Lower lobe of right lung (tissue), 2 donors: ENCODE measurements at places on chromosomes 6 and 20. TPM values are rescaled to one million over a fixed set of nuclear protein-coding genes. Genes with fewer than 3 reads are reported as not detected.
A peak's percentile ranks its signal among the peaks of the same experiment; 100 is the strongest.

ADGB gene
- 6.2 TPM for total RNA-seq

NHLRC1 gene
- 2.4 TPM for total RNA-seq

CCN6 gene
- total RNA-seq: not detected

GRIK2 gene
- total RNA-seq: 0.62 TPM

NKX2-4 gene
- total RNA-seq: not detected

OR11A1 gene
- total RNA-seq: not detected

GINS1 gene
- 0.92 TPM for total RNA-seq

POU5F1 gene
- 5.0 TPM for total RNA-seq

NNAT gene
- 0.83 TPM for total RNA-seq

MACROD2 gene
- 73.0 TPM for total RNA-seq

RBPJL gene
- not detected for total RNA-seq

CFB gene
- 85.6 TPM for total RNA-seq

ANGPT4 gene
- total RNA-seq: 6.0 TPM

SLC2A4RG gene
- 50.5 TPM for total RNA-seq

CRYBG1 gene
- 27.9 TPM for total RNA-seq

CCNC gene
- total RNA-seq: 41.6 TPM

NFATC2 gene
- total RNA-seq: 6.6 TPM

GRCh38 chr6:21589352-21590345 lies 3.9 kb upstream of the SOX4 start:
- H3K27me3 ChIP-seq: no peaks in the 10 kb centered on the region
- peak overlapping the region; percentile 70 for H3K4me3 ChIP-seq
- peaks cover 18% of the 10 kb centered on the region for H3K4me1 ChIP-seq

- H3K27ac ChIP-seq: no peak overlapping the region
- H3K4me1 ChIP-seq: no peaks in the 10 kb centered on the region
- H3K36me3 ChIP-seq: no peaks in the 10 kb centered on the region
- no peak overlapping the region for H3K4me3 ChIP-seq
- DNase-seq: no peak
These were observed 1040.6 kb upstream of the CITED2 start for GRCh38 chr6:140414966-140415620.

GRCh38 chr6:169263836-169264608 lies 10.4 kb upstream of the THBS2 start:
- H3K4me3 ChIP-seq: no peak overlapping the region
- H3K27ac ChIP-seq: no peak overlapping the region
- no peaks in the 10 kb centered on the region for H3K27me3 ChIP-seq
- no peak for DNase-seq
- H3K36me3 ChIP-seq: no peaks in the 10 kb centered on the region

DNA sequence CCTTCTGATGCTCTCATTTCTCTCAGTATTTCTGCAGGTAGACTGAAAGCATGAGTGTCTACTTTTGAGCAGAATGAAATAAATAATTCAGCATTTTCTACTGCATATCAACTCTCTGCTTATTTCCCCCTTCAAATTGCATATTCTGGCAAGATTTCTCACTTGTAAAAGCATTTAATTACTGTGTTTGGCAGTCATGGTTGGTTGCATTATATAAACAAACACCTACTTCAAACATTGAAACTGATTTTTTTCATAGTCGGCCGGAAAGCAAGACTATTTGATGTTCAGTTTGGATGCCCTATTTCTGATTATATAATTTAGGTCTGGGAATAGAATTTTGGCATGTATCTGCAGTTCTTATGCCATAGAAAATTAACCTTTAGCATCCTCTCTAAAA lies 73.1 kb downstream of the PLEKHG1 start:
- H3K4me1 ChIP-seq: peaks cover 32% of the 10 kb centered on the region
- H3K27ac ChIP-seq: no peak overlapping the region
- no peaks in the 10 kb centered on the region for H3K36me3 ChIP-seq
- DNase-seq: no peak
- no peak overlapping the region for H3K4me3 ChIP-seq

GRCh38 chr6:61606500-61606899 lies 679.5 kb downstream of the KHDRBS2 start:
- H3K27me3 ChIP-seq: no peaks in the 10 kb centered on the region
- DNase-seq: no peak
- no peak overlapping the region for H3K27ac ChIP-seq
- no peak overlapping the region for H3K4me3 ChIP-seq
- no peaks in the 10 kb centered on the region for H3K4me1 ChIP-seq

DNA sequence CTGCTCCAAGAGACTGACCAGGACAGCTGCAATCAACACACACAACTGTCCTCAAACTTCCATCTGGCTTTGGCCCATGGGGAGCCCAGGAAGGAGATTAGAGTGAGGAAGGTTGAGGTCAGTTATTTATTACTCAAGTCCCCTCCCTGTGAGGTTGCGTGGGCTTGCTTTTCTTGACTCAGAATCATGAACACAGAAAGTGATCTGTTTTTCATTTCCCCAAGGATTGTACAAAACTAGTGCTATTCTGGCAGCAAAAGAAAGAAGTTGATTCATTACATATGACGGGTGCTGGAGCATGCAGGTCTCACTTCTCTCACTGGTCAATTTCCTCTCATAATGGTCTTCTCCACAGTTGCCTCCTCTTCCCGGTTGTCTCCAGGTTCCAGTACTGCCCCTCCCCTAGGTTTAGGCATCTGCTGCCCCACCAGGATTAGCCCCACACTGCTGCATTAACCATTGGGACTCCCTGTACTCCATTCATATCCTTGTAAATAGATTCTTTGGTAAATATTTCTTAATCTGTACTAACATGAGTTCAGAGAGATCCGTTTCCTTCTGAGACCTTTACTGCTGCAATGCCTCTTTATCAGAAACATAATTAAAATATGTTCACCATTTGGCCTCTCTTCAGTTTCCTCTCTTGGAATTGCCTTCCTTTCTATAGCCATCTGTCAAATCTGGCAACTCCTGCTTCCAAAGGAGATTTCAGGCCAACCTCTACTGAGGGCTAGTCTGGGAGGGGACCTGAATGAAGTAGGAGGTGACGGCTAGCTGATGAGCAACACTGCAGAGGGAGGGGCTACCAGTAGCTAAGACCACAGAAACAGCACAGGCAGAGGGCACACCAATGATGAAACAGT lies 888.8 kb downstream of the QKI start:
- no peak overlapping the region for H3K27ac ChIP-seq
- no peak for DNase-seq
- H3K27me3 ChIP-seq: no peaks in the 10 kb centered on the region
- H3K4me1 ChIP-seq: no peaks in the 10 kb centered on the region
- no peak overlapping the region for H3K4me3 ChIP-seq

GRCh38 chr6:5162355-5162754 lies 77.2 kb downstream of the PPP1R3G start:
- H3K36me3 ChIP-seq: no peaks in the 10 kb centered on the region
- H3K27ac ChIP-seq: no peak overlapping the region
- no peak for DNase-seq
- no peak overlapping the region for H3K4me3 ChIP-seq
- H3K27me3 ChIP-seq: no peaks in the 10 kb centered on the region
- no peaks in the 10 kb centered on the region for H3K4me1 ChIP-seq

GRCh38 chr6:68427630-68428029 lies 207.5 kb upstream of the ADGRB3 start:
- H3K27ac ChIP-seq: no peak overlapping the region
- no peaks in the 10 kb centered on the region for H3K4me1 ChIP-seq
- no peak overlapping the region for H3K4me3 ChIP-seq

- no peak overlapping the region for H3K4me3 ChIP-seq
- no peak overlapping the region for H3K27ac ChIP-seq
- peaks cover 5% of the 10 kb centered on the region for H3K4me1 ChIP-seq
- DNase-seq: no peak
- no peaks in the 10 kb centered on the region for H3K27me3 ChIP-seq
- H3K36me3 ChIP-seq: no peaks in the 10 kb centered on the region
These were observed 85.7 kb upstream of the TAB2 start for GRCh38 chr6:149231778-149232177.

DNA sequence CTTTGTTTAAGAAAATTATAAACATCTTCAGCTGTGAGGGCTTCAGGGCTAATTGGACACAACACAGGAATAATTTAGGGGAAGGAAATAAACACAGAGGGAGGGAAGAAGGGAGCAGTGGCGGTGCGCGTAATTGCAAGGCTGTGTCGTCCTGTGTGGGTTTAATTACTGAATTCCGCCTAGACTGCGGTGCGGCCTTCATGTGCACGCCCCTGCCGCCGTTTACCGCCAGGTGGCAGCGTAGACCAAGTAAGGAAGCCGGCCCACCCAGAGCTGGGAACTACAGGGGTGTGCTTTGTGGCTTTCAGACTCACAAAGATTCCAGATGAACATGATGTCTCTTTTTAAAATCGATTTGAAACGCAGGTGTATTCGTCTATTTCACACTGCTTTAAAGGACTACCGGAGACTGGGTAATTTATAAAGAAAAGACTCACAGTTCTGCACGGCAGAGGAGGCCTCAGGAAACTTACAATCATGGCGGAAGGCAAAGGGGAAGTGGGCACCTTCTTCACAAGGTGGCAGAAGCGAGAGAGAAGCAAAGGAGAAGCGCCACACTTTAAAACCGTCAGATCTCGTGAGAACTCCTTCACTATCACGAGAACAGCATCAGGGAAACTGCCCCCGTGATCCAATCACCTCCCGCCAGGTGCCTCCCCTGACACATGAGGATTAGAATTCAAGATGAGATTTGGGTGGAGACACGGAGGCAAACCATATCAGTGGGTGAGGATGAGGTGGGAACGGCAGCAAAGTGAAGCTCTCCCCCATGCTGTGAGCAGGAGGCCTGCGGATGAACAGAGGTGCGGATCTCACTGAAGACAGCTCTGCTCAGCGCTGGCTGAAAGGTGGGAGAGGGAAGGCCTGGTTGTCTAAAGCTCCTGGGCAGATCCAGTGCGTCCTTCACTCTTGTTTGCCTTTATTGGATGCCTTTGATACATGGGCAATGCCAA lies 222.0 kb upstream of the PDE10A start:
- H3K36me3 ChIP-seq: no peaks in the 10 kb centered on the region
- no peak overlapping the region for H3K4me3 ChIP-seq
- no peak overlapping the region for H3K27ac ChIP-seq
- H3K27me3 ChIP-seq: no peaks in the 10 kb centered on the region
- H3K4me1 ChIP-seq: no peaks in the 10 kb centered on the region

DNA sequence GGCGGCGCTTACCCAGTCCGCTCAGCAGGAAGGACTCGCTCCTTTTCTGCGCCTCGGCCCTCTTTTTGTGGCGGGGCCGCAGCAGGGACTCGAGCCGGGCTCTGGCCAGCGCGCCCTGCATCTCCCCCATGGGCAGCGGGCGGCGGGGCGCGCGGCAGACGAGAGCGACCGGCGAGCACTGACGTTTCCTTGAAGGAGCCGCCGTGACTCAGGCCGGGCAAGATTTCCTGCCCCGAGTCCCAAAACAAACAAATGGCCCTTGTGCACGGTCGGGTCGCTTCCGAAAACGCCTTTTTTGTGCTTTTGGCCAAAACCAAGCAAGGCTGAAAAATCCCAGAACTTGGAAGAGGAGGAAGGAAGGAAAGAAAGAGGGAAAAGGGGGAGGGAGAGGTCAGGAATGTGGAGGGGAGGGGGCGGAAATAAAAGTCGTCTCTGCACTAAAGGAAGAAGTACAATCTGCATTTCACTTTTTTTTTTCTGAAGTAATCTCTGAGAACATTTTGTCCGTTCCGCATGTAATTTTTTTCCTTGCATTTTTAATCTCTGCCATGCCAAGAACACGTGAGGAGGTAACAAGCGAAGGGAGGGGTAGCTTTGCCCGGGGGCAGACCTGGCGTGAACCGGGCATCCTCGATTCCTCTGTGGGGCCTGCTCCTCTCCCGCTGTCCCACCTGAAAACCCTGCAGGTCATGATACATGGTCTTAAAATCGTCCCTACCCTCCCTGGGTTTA lies 123.3 kb upstream of the SLC2A12 start:
- H3K36me3 ChIP-seq: peaks cover 32% of the 10 kb centered on the region
- H3K27me3 ChIP-seq: no peaks in the 10 kb centered on the region
- H3K4me3 ChIP-seq: peak overlapping the region; percentile 67
- H3K27ac ChIP-seq: peak overlapping the region; percentile 99

DNA sequence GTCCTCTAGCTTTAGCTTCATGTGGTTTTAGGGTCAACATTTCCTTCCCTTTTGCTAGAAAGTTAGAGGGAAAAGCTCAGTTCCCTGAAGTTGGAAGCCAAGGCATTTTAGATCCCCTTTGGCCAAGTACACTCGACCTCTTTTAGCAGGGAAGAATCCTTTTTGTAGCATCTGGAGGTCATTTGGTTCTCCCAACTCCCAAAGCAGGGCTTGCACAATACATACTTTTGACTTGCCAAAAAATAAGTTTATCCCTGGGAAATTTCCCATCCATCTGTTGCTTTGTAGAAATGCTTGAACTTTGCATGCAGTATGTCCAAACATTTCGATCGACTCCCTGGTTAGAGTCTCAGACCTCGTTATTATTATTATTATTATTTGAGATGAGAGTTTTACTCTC lies 4.6 kb upstream of the EDEM2 start:
- no peak for DNase-seq
- no peak overlapping the region for H3K27ac ChIP-seq
- H3K36me3 ChIP-seq: no peaks in the 10 kb centered on the region

DNA sequence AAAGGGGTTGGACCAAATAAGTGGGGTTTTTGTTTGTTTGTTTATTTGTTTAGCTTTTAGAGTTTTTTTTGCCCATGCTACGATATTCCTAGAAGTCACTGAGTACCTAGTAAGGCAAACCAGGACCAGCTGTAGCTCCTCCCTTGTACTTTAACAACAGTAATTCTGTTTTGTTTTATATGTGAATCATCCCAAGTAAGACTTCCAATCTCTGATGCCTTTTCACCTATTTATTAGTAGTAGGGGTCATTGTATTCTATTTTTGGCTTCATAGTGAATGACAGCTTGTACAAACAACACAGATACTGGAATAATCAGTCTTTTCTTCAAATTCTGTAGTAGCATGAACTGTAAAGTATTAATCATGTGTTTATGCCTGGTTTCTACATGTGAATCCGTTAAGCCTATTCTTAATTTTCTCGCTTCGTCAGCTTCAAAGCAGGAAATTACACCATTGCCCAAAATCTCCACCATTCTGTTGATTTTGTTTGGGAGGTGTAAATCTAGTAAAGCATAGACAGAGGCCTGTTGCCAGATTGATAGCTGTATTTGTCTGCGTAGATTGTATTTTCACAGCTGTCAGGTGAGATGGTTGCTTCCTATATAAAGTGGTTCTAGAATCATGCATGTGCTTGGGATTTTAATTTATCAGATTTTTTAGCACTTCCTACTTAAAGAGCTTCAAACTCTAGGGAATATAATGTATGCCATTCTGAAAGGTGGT lies 151.5 kb upstream of the FLRT3 start:
- H3K4me3 ChIP-seq: no peak overlapping the region
- no peaks in the 10 kb centered on the region for H3K27me3 ChIP-seq
- no peak overlapping the region for H3K27ac ChIP-seq
- no peaks in the 10 kb centered on the region for H3K36me3 ChIP-seq
- no peak for DNase-seq

DNA sequence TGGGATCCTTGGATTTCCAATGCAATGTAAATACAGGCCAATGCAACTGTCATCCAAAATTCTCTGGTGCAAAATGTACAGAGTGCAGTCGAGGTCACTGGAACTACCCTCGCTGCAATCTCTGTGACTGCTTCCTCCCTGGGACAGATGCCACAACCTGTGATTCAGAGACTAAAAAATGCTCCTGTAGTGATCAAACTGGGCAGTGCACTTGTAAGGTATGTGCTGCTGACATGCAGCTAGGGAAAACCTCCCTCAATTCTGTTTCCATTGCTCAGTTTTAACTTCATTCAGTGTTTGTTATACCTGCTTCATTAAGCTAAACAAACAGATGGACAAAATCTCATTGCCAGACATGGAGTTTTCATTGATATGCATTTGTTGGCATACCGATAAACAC lies 397.1 kb downstream of the ARHGAP18 start:
- H3K27ac ChIP-seq: no peak overlapping the region
- no peaks in the 10 kb centered on the region for H3K4me1 ChIP-seq
- DNase-seq: no peak
- no peaks in the 10 kb centered on the region for H3K27me3 ChIP-seq
- H3K36me3 ChIP-seq: no peaks in the 10 kb centered on the region
- no peak overlapping the region for H3K4me3 ChIP-seq
